ENCODE measurements at places on chromosomes 1 and 21.
A peak's percentile ranks its signal among the peaks of the same experiment; 100 is the strongest.

GRCh38 chr1:5855196-5855897, 136.9 kb downstream of the NPHP4 start:
- no peak for DNase-seq

- no peak for DNase-seq
Observed at GRCh38 chr1:236750928-236751327, 44.2 kb upstream of the MTR start.

DNA sequence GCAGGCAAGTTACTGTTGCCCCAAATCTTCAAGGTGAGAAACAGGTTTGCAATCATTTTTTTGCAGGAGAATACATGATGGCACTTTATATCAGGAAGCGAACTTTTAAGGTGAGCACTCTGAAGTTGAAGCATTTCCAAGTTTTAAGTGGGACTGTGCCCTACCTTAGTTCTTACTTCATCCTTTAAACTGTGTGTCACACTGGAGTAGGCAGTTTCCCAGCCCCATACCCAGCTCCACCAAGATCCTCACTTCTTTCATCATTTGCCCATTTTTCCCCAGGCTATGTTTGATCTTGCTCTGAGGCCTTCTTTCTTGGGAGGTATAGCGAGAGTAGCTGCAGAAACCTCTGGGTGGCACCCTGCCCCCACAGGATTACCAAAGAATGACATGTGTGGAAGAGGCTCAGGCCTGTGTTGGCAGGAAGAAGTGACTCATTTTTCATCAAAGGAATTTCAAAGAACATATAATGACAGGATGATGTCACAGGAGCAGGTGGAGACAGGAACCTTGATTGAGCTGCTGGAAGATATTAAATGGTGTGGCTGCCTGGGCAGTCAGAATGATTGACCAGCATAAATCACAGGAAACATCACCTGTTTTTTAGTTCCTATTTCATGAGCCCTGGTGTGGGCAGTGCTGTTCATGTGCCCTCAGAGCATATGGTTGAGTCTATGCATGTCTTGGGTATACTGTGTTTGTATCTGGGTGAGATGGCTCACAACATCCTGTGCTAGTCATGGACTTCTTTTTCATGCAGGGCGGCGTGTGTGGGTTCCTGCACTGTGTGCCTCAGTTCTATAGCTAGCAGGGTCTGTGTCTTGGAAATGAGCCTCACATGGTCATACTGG, 20.8 kb upstream of the MACF1 start:
- DNase-seq = peak; percentile 76

DNA sequence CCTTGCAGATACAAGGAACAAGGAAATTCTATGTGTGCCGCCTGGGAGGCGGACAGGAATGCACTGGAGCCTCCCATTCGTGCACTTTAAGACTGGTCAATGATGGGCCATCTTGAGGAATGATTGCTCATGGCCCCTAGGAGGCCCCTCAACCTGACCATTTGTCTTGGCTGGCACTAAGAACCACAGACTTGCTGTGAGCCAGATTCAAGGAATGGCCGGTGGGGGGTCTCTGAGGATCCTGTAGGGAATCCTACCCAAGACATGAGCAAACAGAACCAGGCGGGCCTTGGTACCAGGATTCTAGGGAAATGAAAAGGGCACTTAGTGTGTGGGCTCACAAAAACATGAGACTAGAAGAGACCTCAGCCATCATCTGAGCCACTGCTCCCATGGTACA, 28.1 kb upstream of the GOLT1A start:
- DNase-seq = no peak

- no peak for DNase-seq
Observed at GRCh38 chr1:41800311-41800829, 118.4 kb downstream of the HIVEP3 start.
